Putamen (tissue), 1 donor: ENCODE measurements at places on chromosomes 6 and 20.

GRCh38 chr20:33127422-33128097 is 40.4 kb upstream of the BPIFA2 start:
- no peak for DNase-seq

- no peak for DNase-seq
Measured at GRCh38 chr6:150368762-150369161, at the start of gene IYD. Gene IYD, plus strand, starts transcription at chr6:150369012. Its CDS starts 20 bp downstream, at chr6:150369032.

DNA sequence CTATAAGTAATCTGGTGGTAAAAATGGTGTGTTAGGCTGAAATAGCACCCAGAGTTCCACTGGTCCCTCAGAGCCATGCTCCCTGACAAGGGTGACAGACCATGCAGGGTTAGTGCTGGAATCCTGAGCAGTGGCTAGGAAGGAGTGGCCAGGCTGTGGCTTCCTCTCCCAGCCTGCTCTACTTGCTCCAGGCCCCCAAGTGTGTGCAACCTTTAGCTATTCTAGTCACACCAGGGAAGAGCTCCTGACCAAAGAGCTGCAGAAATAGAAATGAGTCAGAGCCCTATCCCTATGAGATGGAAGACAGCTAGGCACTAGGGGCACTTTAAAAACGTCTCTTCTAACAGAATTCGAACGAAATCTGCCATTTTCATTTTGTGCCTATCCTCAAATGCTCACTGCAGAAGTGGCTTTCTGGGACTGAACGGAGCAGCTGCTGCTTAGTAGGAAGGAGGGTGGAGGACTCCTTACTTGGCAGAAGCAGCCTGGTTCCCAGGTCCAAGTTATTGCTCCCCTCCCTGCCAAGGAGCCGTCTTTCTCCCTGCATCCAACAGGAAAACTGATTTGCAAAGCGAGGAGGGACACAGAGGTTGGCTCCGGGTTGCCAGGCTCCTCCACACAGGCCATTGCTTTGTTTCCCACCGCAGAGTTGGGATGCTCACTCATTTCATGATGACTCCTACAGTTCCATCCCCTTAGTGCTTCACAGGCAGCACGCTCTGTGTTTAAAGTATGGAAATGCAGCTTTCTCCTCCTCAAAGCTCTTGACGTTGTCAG is 754.5 kb downstream of the C6orf118 start:
- DNase-seq, result peak; percentile 14

GRCh38 chr6:75946146-75946831 is 126.2 kb downstream of the IMPG1 start:
- no peak for DNase-seq

- no peak for DNase-seq
Measured at GRCh38 chr6:160300076-160300695, 41.6 kb upstream of the SLC22A2 start.

- DNase-seq, result no peak
Measured at GRCh38 chr20:44969300-44969894, 3.1 kb downstream of the STK4 start.

DNA sequence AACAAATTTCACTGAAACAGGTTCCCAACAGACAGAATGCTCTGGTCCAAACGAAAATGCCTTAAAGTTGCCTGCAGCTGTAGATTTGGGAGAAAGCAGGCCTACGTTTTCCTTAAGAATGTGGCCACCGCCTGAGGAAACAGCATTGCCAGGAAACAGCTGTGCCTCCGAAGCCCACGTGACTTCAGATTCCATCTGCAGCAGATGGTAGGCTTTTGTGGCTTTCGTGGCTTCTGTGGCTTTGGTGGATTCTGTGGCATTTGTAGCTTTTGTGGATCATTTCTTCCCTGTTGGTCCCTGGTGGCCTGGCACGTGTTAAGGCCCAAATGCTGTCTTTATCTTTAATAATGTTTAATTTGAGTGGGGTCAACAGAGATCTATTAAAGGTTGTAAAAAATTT is 222.9 kb downstream of the TTLL2 start:
- DNase-seq, result no peak

DNA sequence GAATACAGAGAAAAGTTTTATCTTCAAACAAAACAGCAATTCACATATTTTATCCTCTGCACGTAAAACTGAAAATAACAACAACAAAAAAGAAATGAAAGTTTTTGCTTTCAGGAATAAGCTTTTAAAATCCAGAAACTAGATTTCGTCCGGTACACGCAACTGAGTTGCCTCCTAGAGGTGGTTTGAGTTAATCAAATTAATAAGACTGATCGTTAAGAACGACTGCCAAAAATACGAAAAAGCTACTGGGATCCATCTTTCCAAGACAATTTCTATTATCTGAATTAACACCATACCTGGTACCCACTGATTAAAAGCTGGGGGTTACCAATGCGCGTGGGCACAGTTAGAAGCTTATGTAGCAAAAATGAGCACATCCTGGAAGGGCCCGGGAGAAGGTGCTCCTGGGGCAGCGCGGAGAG is 669 bp downstream of the PDCD2 start:
- DNase-seq, result no peak

DNA sequence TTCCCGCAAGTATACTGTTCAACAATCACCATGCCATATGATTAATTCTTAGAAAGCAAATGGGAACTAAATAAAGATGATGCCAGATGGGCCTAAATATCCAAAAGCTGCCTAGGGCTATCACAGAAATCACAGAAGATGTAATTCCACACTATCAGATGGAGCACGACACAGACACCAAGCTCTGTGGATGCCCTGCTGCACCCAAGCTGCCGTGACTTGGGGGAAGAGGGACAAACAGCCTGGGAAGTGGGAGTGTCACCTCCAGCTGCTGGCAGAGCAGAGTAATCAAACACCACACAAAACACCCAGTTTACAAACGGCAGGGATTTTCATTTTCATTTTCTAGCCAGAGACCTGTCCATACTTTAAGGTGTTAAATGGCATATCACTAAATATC is 35.7 kb downstream of the PDE10A start:
- DNase-seq, result no peak

- DNase-seq, result no peak
Measured at GRCh38 chr6:148407372-148407771, 64.7 kb downstream of the SASH1 start.

GRCh38 chr20:32333988-32334885 is 23.9 kb upstream of the ASXL1 start:
- DNase-seq, result peak; percentile 46

GRCh38 chr6:27752038-27752885 is 159.9 kb downstream of the OR2B2 start:
- DNase-seq, result peak; percentile 79

DNA sequence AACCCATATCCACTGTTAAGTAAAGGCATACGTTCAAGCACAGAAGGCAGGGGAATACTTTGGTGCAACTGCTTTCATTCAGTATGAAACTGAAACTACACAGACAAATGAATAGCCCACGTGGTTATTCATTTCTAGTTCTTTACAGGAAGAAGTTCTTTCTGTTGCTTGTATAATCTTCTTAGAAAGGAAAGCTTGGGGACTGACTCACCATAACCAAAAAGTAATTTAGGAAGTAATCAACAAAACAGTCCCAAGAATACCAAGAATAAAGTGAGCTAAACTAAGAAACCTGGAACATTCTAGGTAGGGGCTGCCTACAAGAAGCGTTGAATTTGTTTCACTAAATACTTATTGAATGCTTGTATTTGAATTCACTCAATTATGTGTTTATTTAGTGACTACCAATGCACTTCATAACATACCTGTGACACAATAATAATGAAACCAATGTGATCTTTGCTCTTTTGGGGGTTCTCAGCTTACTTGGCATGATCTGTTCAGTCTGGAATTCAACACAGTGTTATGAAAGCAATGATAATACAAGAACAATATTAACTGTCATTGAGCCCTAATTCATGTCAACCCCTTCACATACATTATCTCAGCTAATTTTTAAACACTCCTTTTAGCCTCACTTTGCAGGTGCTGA is 25.1 kb upstream of the KIAA0408 start:
- DNase-seq, result no peak

DNA sequence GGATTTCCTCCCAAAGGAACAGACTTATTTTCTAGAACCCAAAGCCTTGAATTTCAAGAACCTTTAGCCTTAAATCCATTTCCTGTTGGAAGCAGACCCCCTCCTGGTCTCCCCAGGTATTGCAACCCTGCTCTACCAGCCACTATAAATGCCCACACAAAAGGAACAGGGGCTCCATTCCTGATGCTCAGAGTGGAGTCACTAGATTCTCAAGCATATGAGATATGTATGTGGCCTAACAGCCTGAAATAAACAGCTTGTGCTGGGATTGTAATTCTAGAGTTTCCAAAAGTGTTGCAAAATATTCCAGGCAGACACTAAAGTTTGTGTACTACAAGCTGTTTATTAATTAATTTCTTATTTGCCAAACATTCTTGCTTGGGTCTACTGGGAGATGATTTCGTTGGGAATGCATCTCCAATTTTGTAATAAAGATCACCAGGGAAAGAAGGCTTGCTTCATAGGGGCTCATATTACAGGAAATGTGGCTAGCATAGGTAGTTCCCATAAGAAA is 44.8 kb downstream of the RIPOR3 start:
- no peak for DNase-seq

DNA sequence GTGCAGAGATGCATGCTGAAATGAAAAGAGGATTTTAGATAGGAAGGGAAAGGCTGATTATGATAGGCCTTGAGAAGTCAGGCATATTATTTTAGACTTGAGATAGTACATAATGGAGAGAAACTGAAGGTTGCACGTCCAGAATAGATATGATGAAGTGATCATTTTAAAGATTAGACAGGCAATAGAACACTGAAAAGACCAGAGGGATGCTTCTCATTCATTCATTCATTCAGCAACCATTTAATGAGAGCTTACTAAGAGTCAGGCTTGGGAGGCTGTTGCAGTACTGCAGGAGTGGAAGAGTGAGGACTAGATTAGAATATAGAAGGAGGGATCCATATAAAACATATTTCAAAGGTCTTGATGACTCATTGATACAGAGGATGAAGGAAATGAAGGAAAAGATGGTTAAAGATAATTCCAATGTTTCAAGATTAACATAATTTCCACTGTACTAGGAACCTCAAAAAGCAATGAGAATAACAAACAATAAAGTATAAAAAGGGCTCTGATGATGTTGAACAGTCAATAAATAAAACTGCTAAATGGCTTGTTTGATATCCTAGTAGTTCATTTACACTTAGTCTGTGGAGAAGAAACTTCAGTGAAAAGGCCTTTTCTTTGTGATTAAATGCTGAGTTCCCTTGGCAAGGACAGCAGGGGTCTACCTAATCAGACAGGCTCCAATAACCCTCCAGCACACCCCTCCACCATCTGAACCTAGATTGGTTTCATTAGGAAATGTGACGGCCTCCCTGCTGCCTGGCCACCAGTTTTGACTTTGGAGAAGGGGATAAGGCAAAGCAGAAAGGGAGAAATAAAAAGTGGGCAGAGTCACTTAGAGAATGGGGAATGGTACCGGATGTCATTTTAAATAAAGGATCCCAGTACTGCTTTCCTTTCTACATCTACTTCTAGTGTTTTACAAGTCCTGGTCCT is 5.3 kb upstream of the FBXO9 start:
- DNase-seq, result no peak

GRCh38 chr20:62999580-62999979 is 7.2 kb downstream of the BHLHE23 start:
- no peak for DNase-seq

GRCh38 chr6:130672153-130672552 is 155.1 kb upstream of the SMLR1 start:
- no peak for DNase-seq

DNA sequence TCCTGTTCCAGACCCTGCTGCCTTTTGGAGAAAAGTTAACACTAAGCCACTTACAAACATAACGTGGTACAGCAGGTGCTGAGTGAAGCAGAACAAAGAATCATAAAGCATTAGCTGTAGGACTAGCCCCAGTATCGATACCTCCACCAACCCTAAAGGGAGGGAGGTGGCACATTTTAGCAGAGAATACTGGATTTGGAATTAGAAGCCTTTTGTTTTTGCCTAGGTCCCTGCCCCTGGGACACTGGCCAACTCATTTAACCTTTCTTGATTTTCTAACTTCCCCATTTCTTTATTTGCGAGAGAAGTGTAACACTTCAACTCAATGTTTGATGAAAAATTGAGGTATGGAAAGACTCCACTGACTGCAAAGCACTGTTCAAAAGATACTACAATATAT is 93.5 kb downstream of the B3GAT2 start:
- DNase-seq, result no peak

- DNase-seq, result no peak
Measured at GRCh38 chr6:70797625-70798024, 129.9 kb downstream of the SMAP1 start.

DNA sequence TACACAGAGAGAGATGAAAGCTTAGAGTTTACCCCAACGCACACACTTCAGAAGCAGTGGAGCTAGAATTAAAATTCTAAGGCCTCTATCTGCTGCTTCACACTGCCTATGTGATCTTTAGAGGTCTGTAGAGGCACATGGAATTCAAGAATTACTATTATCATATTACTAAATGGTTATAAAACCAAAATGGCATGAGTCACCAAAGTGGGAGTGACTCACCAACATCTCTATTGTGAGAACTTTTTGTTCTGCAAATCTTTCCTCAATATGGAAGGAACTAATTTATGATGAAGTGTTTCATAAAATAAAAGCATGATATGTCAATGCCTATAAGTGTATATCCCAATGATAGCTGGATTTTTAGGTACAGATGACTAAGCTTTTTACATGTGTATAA is 28.5 kb upstream of the TMEM244 start:
- DNase-seq, result peak; percentile 44

- no peak for DNase-seq
Measured at GRCh38 chr6:38172739-38173410, 353.3 kb downstream of the ZFAND3 start.

GRCh38 chr6:15038013-15038791 is 207.7 kb upstream of the JARID2 start:
- no peak for DNase-seq

DNA sequence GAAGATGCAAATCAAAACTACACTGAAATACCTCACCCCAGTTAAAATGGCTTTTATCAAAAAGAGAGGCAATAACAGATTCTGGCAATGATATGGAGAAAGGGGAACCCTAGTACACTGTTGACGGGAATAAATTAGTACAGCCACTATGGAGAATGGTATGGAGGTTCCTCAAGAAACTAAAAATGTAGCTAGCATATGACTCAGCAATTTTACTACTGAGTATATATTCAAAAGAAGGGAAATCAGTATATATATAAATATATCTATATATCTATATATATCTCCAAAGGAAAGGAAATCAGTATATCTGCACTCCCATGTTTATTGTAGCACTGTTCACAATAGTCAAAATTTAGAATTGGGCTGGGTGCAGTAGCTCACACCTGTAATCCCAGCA is 113.9 kb downstream of the KLHL32 start:
- no peak for DNase-seq

GRCh38 chr6:122798099-122798641 is 9.1 kb downstream of the SMPDL3A start:
- peak; percentile 45 for DNase-seq

DNA sequence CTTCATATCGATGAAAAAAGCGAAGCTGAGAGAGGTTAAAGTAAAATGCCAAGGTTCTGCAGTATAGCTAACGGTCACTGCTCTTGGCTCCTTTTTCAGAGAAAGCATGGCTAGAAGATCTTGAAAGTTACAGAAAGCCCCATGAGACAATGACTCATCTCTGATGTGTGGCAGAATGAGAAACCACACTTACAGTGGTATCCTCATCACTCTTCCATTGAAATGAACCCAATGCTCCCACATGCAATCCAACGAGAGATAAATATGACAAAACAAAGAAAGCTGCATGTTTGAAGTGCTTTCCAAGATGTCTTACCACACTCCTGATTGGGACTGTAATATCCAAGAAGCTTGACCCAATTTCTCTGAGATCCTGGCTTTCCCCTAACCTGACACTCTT is 694.9 kb downstream of the PRKN start:
- no peak for DNase-seq
